ENCODE measurements at places on chromosomes 6 and 20.

- DNase-seq = no peak
Measured at GRCh38 chr6:165829376-165829775, 166.3 kb upstream of the PDE10A start.

GRCh38 chr6:161409353-161409752 lies 135.5 kb upstream of the AGPAT4 start:
- no peak for DNase-seq

- DNase-seq = no peak
Measured at GRCh38 chr20:11261533-11262000, 587.8 kb upstream of the JAG1 start.

GRCh38 chr6:75852721-75853120 lies 103.7 kb downstream of the MYO6 start:
- DNase-seq = no peak

GRCh38 chr6:157236040-157236725 lies 87.1 kb downstream of the TMEM242 start:
- DNase-seq = peak; percentile 25

DNA sequence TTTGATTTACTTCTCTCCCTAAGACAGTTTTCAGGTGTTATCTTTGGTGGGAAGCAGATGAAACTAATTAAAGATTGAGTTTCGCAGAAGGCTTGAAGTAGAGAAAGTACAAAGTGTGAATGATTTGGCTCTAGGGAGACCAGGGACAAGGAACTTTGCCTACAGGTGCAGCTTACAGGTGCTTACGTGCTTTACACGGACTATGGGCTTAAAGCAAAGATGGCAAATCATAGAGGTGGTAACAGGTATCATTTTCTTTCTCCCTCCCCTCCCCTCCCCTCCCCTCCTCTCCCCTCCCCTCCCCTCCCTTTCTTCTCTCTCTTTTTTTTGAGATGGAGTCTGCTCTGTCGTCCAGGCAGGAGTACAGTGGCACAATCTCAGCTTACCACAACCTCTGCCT lies 136.3 kb downstream of the SLC35B3 start:
- DNase-seq = no peak

DNA sequence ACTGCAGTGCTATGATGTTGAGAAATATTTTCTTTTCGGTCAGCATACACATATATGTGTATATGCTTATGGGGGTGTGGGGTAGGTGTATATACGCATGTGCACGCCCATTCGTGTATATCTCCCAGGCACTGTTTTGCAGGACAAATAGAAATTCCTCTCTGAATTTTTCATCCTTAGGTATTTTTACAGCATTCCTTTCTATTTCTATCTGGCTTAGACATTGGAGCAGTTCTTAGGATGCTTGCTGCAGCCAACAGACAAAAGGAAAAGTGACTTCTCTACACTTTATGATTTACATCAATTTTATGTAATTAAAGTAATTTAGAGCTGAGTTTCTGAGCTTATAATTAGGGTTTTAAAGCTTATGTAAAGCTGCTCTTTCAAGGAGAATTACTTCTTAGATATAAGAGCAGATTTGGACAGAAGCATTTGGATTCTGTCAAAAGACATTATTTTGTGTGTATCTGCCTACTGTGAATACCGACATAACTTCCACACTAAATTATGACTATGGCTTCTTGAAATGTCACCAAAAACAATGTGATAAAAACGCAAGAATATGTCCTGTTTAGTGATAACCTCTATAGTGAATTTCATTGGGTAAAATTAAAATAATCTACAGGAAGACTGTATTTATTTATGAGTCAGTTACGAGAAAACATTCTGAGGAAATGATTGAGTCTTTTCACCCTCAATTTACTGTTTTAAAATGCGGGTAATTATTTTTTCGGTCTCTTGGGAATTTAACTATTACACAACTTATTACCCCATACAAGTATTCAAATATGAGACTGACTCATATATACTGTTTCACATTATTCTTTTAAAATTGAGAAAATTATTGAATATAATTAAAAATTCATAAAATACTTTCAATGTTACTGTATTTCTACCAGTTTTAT lies 21.3 kb upstream of the CEP43 start:
- no peak for DNase-seq

- no peak for DNase-seq
Measured at GRCh38 chr6:155895641-155896040, 440.0 kb upstream of the NOX3 start.

- DNase-seq = no peak
Measured at GRCh38 chr6:169158174-169158573, 95.5 kb downstream of the THBS2 start.

DNA sequence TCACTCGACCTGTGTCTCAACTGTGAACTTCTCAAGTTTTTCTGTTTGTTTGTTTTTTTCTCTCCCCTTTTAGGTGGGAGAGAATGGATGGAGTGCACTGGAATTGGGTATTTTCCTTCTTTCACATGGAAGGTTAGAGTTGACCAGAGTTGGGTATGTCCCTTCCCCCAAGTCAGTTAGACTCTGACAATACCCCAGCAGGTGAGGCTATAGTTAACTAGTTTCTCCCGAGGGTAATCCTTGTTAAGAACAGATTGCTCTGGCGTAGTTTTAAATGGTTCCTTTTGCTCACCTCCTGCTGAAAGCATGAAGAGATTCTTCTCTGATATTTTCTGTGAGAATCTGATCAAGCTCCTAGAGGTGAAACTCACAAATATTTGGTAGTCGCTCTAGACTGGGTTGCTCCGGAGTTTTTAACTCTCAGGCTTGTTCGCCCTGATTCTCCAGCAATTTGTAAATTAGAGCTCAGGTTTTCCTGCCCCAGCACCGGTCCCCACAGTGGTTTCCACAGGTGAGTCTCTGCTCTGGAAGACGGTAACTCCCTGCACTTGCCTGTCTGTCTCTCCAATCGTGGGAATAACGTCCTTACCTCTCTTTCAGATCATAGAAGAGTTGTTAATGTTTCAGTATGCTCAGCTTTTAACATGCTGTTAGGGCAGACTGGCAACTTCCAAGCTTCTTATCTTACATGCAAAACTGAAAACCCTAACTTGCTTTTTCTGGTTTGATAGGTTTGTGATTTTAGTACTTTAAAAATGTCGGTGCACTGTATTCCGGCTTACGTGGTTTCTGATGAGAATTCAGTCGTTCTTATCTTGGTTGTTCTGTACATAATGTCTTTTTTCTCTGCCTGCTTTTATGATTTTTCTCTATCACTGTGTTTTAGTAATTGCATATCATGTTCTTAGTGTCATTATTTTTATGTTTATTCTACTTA lies 111.2 kb upstream of the HIVEP1 start:
- no peak for DNase-seq

DNA sequence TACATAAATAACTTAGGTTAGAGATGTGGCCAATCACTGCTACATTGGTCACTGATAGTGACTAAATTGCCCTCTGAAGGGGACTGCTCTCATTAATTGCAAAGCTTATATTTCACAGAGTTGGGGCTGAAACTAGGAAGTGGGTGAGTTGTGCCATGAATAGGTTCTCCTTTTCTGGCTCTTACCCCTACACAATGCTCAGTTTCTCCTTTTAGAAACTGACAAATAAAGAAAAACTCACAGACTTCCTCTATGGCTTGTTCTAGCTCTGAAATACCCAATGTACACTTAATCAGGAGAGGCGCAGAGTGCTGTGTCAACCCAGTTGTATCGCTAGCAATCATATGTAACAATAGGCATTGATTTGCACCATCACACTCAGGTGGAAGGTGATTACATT lies 41.2 kb upstream of the PROKR2 start:
- DNase-seq = no peak

DNA sequence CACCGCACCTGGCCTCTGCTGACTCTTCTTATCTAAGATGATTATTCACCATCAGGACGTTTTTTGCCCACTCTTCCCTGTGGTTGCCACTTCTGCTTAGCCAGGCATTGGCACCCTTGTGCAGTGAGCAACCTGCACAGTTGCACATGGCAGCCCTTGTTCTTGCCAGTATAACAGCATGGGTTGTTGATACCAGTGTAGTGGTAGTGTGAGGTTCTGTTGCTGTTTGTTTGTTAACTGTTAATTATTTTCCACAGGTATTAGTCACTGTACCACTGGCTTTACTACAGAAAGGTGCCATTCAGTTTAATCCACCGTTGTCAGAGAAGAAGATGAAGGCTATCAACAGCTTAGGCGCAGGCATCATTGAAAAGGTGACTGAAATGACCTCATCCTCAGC lies 52.1 kb downstream of the DEK start:
- DNase-seq = no peak

GRCh38 chr6:91569071-91569470 lies 982.2 kb upstream of the MAP3K7 start:
- DNase-seq = no peak

GRCh38 chr6:168359794-168360193 lies 40.2 kb upstream of the DACT2 start:
- no peak for DNase-seq

- no peak for DNase-seq
Measured at GRCh38 chr6:130674604-130675003, 152.6 kb upstream of the SMLR1 start.

GRCh38 chr6:154615483-154616025 lies 105.1 kb upstream of the CNKSR3 start:
- peak; percentile 93 for DNase-seq

GRCh38 chr20:5484926-5485325 lies 168.2 kb upstream of the PROKR2 start:
- DNase-seq = no peak

DNA sequence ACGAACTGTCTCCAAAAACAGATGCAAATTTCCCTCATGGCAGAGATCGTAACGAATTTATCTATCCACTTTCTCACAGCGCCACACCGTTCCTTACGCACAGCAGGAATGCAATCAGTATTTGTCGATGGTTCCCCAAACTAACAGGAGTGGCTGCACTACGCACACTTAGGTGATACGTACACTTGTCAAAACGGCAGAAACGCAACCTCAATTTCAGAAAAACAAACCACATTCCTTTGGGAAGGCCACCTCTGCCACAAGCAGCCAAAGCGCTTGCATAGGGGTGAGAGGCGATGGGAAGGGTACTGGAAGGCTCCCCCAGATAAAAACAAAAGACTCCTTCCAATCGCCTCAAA lies 638 bp downstream of the MDN1 start:
- peak; percentile 23 for DNase-seq

DNA sequence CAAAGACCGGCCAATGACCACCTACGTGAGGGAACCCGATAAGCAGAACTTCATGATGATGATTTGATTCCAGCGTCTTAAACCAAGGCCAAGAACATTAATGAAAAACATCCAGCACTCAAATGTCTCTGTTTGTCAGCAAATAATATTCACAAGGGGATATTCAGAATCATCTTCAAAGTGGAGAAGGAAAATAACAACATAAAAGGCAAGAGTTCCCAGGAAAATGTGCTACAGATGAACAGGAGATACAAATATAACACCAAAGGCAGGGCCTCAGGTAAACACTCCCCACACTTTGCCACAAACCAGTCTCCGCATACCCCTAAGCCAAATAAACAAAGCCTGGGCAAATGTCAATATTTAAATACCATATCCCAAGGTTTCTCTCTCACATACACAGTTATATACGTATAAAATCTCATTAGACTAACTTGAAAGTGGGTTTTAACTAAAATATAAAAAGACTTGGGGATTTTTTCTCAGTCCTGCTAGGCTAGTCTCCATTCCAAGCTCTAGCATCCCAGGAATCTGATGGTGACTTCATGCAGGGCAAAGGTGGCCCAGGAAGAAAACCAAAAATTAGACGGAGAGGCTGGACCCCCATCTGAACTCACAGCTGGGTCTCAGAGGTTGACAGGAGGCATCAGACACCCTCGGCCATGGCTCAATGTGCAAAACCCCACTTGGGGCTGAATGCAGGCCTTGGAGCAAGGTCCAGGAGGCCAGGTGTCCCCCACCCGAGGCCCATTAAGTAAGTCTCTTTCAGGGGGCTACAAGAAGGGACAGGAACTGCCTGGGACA lies 32.1 kb downstream of the TRAM2 start:
- no peak for DNase-seq

- DNase-seq = no peak
Measured at GRCh38 chr6:158860279-158860865, 41.2 kb upstream of the EZR start.

- DNase-seq = no peak
Measured at GRCh38 chr20:22052025-22052650, 346.7 kb downstream of the PAX1 start.

DNA sequence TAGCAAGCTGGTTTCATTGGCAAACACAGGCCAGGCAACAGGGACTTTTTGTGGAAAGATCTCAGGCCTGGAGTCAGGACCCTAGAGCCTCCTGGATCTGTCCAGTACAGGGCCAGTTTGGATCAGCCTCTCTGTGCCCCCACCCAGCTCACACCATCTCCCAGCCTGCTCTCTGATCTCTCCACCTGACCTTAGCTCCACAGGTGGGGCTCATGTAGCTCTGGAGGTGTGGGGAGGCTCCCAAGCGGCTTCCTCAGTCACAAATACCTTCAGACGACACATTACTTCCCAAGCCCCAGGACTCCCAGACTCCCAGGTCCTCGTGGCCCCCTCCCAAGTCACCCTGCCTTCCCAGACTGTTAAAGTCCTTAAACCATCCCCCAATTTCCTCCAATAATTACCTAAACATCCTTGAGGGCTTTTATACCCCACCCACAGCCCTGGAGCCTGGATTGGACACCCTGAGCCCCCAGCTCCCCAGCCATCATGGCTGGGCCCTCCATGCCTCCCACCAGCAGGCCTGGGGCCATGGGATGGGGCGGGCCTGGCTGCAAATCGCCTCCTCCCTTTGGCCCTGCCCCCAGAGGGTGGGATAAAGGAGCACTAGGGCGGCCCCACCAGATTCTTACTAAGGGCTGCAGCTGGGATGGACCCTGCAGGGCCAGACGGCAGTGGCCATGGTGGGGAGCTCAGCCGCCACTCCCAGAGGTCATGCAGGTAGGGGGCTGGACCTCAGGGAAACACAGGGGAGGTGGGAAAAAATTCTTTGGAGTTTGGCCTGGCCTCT lies 15.9 kb upstream of the FANCE start:
- DNase-seq = no peak
